Stimulated activated CD4-positive, alpha-beta T cell treated with anti-CD3 and anti-CD28 coated beads, Interleukin-15, amount 100 ng/mL, for 24 hours (primary cell): ENCODE measurements at places on chromosomes 11 and 22.

DNA sequence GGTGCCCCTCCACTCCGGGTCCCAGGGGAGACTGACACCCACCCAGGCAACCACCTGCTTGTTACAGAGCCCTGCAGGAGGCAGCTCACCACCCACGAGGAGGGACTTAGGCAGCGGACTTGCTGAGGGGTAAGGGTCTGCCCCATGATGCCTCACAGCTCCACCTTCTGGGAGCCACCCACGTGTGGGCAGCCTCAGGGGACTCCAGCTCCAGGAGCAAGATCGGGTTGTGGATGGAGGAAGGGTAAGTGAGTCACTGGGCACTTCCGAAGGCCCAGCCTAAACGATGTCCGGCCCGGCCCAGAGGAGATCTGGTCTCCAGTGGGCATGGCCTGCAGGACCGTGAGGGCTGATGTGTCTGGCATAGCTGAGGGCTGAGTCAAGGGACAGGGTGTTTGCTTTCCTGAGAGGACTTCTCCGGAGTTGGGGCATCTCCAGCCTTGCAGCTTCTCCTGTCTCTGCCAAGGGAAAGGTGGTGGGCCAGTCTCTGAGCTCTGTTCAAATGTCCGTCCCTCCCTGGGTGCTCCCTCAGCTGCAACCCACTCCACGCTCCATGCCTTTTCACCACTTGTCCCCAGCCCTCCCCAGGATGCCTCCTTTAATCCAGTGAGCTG, 32.3 kb upstream of the P2RY2 start:
- DNase-seq: no peak

DNA sequence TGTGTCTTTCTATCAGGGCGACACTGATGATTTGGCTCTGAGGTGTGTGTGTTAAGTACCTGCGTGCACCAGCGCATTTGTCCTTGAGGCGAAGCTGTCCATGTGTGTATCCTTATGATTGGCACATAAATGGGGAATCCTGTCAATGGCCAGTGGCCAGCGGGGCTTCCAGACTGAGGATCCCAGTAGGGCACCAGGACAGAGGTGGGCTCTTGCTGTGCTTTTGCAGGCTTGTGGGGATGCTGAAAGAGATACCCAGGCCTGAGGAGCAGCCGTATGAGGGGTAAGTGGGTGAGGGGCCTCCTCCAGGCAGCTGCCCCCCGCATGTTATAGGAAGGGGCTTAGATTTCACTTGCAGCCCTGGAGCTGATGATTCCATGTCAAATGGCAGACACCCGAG, 156.8 kb downstream of the ST3GAL4 start:
- DNase-seq: no peak

DNA sequence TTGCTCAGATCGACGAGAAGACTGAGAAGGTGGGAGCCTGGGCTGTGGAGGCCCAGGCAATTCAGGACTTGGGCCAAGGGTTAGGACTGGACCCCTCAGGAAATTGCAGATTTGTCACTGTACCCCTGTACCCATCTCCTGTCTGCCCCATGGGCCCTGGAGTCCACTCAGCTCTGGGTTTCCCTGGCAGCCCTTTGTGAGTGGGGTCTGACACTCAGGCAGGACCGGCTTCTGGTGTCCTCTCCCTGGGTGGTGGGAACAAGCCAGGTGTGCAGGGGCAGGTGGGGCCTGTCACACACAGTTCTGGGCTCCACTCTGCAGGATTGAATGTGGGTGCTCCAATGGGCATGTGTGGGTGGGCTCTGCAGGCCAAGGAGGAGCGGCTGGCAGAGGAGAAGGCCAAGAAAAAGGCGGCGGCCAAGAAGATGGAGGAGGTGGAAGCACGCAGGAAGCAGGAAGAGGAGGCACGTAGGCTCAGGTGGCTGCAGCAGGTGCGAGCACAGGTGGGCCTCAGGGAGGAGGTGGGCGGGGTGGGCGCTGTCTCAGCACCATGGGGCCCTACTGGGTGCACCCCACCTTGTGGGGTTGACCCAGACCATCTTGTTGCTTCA, 21.6 kb downstream of the INCENP start:
- DNase-seq: no peak

GRCh38 chr11:129208863-129209262, 16.7 kb upstream of the ARHGAP32 start:
- DNase-seq: no peak

GRCh38 chr11:63556404-63557013, 6.7 kb downstream of the PLAAT2 start:
- no peak for DNase-seq

DNA sequence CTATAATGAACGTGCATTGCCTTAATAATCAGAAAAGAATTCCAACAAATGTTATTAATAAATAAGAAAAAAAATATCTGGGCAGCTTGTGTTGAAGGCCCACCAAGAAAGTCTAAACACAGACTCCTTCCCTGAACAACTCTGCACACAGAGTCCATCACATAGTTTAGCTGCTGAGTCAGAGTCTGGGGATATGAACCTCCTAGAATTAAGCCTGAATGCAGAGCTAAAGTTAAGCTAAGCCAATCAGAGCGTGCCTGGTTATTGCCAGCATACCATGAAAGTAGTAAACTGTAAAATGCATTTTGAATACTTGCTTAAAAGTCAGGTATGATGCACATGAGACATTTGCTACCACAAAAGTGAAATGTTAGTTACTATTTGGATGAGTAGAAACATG, 25.6 kb upstream of the TENM4 start:
- DNase-seq: no peak

DNA sequence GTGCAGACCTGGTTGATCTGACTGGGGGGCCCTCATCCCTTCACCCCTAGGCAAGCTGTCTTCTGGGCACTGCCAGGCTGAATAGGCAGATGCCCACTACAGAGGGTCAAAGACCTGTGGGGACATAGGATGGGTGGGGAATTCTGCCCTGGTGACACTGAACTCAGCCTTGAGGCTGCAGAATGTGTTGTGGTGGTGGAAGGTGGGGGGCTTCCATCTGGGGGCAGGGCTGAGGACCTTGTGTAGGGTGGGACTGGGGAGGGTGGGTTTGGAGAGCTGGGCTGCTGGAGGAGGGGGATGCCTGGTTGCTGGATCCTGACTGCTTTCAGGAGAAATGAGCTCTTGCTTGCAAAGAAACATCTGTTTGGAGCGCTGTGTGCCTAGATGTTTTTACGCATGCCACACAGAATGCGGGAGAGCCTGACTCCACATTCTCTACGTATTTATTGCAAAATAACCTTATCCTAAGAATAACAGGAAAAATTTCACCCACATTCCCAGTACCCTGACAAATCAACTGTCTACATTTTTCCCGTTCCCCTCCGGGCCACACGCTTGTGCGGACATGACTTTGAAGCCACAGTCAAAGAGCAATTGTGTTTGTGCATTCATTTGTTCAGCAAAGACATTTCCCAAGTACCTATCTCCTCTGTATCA, 18.3 kb downstream of the SMIM38 start:
- no peak for DNase-seq

GRCh38 chr11:121559606-121560200, 106.9 kb upstream of the SORL1-AS1 start:
- DNase-seq: no peak

GRCh38 chr11:47061429-47062178, 115.1 kb downstream of the ARFGAP2 start:
- DNase-seq: no peak

DNA sequence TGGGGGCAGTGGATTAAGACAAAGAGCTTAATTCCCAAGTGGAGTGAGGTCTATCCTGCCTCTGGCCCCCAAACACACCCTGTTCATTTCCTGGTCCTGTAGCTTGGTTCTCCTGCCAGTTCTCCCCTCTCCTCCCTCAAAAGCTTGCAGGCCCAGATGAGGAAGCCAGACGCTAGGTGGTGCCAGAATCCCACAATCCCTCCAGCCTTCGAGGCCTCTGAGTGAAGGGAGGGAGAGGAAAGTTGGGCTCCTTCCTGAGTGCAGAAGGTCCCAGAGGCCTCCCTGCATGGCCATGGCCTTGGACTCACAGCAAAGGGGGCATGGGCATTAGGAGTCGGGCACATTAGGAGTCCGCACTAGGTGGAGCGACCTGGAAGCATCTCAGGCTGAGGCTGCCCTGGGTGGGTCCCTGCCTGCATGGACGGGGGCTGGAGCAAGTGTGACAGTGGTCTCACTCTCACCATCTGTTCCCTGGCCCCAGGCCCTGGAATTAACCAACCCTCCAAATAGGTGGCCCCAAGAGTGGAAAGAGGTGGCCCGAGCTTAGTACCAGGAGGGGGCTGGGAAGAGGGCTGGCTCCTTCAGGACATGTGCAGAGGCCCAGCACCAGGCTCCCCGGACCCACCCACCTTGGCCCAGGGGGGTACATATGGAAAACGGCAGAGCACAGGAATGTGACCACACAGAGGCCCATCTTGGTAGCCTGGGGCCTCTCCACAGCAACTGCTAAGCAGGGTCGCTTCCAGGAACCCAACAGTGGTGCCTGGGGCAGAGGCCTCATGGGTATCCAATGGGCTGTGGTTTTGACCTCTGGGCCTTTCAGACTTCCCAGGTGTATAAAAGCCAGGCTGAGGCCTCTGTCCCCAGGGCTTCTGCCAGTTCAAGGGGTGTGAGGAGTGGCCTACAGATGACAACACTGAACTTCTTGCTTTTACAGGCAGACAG, 5.2 kb downstream of the FXYD2 start:
- no peak for DNase-seq

- peak; percentile 20 for DNase-seq
These were observed 43.0 kb upstream of the KLHL35 start for GRCh38 chr11:75475767-75476650.

DNA sequence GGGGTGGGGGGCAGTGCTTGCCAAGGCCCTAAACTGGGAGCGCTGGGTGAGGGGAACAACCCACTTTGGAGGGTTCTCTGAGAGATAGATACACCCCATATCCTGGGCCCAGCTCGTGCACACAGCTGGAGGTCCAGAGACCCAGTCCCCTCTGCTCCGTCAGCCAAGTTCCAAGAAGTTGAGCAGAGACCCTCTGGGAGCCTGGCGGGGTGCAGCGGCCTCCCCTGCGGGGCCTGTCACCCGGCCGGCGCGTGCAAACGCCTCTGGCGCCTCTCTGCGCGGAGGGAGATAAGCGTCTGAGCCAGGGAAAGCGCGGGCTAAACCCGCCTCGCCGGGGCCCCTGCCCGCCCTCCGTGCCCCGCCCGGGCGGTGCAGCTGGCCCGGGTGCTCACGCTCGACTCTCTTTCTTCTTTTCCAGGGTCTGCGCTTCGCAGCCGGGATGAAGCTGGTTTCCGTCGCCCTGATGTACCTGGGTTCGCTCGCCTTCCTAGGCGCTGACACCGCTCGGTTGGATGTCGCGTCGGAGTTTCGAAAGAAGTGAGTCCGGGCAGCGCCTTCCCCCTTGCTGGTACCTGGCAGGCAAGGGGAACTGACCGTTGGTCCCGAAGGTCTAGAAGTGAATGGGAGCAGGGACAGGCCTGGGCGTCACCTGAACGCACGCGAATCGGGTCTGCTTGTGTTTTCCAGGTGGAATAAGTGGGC, 540 bp downstream of the ADM start:
- DNase-seq: peak; percentile 52

DNA sequence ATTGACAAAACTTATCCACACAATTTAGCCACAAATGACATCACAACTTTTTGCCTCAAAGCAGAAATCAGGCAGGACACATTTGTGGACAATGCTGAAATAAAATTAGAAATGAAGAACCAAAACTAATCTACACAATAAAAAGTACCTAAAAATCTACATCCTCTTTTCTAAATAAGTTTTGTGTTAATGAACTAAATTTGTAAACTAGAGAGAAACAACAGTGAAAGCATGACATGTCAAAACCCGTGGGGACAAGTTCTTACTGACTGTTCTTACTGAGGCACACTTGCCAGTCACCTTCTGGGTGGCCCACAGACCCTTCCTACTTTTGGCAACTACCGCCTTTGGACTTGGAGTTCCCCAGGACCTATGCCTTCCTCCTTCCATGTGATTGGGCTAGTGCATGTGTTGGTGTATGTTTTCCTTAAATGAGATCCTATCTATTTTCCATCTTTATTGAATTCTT, 60.7 kb upstream of the MUC15 start:
- DNase-seq: no peak

DNA sequence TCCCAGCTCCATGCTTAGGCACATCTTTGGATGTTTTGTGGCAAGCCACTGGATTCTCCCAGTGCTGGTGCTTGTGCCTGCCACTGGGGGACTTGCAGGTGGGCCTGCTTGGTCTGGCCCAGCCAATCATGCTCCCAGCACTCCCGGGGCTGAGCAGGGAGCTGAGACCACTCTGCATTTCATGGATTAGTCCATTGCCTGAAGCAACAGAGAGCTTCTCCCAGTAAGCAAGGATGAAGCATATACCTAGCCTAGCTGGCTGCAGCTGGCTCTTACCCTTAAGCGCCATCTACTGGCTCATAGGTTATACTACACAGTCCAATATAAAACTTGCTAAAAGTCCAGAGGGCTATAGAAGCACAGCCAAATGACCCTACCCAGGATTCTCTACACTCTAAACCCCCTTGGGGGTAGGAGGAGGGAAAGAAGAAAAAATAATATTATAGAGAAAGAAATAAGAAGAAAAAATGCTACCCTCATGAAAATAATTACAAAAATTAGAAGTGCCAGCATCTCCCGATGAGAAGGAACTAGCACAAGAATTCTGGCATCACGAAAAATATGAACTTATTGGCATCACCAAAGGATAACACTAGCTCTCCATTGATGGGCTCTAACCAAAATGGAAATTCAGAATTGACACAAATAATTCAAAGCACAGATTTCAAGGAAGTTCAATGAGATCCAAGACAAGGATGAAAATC, 275.3 kb downstream of the C11orf87 start:
- DNase-seq: no peak

GRCh38 chr22:41819257-41819656, 13.6 kb upstream of the SREBF2 start:
- DNase-seq: no peak

GRCh38 chr11:129691142-129691541, 124.5 kb upstream of the TMEM45B start:
- DNase-seq: no peak

DNA sequence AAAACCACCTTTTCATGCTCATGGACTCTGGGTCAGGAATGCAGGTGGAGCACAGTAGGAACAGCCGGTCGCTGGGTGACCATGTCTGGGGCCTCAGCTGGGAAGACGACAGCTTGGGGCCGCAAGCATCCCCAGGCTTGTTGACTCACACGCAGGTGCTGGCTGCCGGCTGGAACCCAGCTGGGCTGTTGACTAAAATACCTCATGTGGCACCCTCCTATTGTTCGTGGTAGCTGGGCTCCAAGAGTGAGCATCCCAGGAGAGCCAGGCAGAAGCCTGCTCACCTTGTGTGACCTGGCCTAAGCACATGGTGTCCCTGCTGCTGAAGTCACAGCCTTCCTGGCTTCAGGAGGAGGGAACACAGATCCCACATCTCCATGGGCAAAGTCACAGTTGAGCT, 9.4 kb downstream of the DPP3 start:
- DNase-seq: no peak

DNA sequence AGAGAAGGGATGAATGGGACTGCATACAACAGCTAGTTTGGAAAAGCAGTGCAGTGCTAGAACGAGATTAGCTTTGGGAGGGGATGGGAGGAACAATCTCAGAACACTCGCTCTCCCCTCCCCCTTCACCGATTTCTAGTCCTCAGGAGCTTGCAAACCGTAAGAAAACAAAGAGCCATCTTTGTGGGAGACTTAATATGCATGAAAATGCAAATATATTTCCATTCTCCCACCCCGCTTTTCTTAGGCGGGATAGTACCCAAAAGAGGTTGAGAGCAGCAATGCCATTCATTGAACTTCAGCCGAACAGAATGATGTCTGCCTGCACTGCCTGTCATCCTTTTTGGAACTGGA, 1.1 kb downstream of the SPINDOC start:
- DNase-seq: no peak
